ENCODE measurements at places on chromosomes 7 and 10. TPM values are rescaled to one million over a fixed set of nuclear protein-coding genes. Genes with fewer than 3 reads are reported as not detected.

FGFR2 gene
- total RNA-seq: 110 TPM

CAV2 gene
- total RNA-seq: 81.8 TPM

HOXA5 gene
- total RNA-seq: 9.2 TPM

NT5C2 gene
- 46.2 TPM for total RNA-seq

PAX4 gene
- total RNA-seq: not detected

ALOX5 gene
- total RNA-seq: 25.3 TPM
